ENCODE measurements at places on chromosomes 2 and 18.
A peak's percentile ranks its signal among the peaks of the same experiment; 100 is the strongest.

- no peak for DNase-seq
These were observed 128.6 kb downstream of the RGPD3 start for GRCh38 chr2:106339609-106340008.

DNA sequence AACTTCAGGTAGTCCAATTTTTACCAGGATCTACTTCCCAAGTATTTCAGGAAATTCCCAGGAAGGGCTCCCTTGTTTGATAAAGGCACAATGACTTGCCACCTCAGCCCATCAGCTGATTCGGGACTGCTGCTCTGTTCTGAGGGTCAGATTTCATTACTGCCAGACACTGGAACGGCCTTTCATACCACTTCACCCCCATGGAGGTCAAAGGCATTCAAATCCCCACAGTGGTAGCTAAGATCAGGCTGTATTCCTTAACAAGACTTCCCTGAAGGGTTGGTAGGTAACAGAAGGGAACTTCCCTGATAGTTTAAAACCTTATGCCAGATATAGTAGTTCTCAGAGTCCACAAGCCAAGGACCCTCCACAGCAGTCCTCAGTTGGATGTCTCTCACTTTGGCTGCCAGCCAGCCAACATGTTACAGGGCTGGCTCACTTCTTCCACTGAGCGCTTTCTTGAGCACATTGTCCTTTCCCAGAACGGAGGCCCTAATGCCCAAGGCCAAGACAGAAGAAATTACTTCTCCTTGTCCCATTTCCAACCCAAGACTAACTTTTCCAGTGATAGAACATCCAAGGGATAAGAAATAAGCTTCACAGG, 40.0 kb upstream of the GLS start:
- no peak for DNase-seq

GRCh38 chr2:105580216-105580615, 164.5 kb upstream of the NCK2 start:
- no peak for DNase-seq

DNA sequence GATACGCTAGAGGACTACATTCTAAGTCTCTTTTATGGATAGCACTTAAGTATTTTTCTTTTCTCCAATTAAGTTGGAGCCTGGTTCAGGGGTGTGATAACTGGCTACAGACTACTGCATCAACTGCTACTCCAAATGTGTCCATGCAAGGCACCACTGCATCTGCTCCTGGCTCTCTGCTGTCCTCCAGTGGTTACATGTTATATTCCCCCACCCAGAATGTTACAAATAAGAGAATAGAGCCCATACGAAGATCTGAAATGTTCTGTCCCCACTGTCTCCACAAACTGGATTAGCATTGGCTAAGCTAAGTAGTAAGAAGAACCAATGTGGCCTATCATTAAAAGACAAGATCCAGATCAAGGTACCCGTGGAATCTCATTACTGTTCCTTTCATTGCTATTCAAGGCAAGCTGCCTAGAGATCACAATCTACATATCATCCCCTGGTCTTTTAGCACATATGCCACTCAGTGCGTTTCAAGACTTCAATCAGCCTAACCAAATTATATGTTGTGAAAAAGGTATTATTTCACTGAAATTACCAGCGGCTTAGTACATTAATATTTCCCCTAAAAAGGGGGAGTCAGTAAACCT, 308.3 kb upstream of the SLC8A1 start:
- no peak for DNase-seq

- DNase-seq: peak; percentile 6
These were observed 11.0 kb downstream of the SDC1 start for GRCh38 chr2:20213651-20214565.

DNA sequence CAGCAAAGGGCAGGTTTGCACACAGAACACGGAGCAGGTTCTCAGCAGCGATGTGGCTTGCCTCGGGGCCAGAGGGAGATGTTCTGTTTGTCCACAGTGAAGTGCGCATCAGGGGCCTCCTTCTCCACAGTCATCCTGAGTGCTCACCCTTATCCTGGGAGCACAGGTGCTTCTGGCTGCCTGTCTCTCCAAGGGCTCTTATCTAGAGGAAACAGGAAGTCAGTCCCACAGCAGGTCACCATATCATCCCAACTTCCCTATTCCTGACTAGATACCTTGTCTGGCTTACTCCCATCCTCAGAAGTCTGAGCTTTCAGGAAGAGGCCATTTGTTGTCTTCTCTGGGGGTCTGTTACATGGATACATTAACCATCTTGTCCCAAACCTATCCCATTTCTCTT, at the start of gene CD207:
CD207 (minus strand) TSS at position 174 of the 400 bp plus-strand sequence; CDS start at position 134, 40 bp downstream.
- DNase-seq: no peak

GRCh38 chr2:195477248-195477995, 179.6 kb upstream of the SLC39A10 start:
- DNase-seq: no peak

DNA sequence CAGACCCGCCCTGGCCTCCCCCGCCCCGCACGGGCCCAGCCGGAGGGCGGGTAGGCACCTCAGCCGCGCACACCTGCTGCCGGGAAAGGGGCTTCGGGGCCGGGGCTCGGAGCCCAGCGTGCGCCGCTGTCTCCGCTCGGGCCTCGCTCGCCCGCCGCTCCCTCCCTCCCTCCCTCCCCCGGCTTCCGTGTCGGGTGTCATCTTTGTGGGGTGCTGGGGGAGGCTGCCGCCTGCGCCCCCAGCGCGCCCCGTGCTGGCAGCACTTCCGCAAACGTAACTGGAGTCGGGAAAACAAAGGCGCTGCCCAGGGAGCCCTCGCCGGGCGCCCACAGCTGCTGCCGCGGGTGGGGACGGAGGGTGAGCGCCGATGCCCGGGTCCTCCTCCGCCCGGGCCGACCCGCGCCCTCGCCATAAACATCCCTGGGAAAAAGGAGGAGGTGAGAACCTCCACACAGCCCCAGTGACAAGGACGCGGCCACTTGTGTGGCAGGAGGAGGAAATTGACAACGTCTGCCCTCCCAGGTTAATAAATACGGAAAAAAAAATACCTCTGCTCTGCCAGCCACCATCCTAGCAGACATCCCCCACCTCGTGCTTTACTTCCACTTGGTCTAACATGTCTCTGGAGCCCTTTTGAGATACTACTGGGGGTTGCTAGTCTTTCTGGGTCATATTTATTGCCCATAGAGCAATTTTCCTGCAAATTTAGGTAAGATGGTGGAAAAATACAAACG, 550 bp downstream of the MFSD6 start:
- peak; percentile 44 for DNase-seq

DNA sequence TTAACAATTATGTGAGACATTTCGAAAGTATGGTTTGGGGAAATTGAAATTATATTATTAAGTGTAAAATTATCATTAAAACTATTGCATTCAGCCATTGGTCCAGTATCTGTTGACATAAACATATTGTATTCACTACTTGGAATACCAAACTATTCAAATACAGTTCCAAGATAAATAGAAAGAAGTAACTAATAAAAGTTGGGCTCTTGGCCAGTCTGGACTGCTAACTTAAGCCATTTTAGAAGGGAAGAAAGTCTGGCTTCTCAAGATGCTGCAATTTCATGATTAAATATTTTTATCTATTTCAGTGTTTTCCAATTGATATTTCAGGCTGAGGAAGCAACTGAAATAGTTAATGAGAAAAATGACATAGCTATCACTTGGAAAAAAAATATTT, 109.8 kb upstream of the CHRNA1 start:
- no peak for DNase-seq

Data from NCI-H1092 (cell line).